ENCODE measurements at places on chromosomes 2 and 18. TPM values are rescaled to one million over a fixed set of nuclear protein-coding genes. Genes with fewer than 3 reads are reported as not detected.

TWIST2 gene
- 0.90 TPM for total RNA-seq

BUB1 gene
- 0.69 TPM for total RNA-seq

CCDC85A gene
- 3.2 TPM for total RNA-seq

LRRTM1 gene
- not detected for total RNA-seq

PRSS56 gene
- total RNA-seq, result 3.4 TPM
